ENCODE measurements at places on chromosomes 5 and 9. TPM values are rescaled to one million over a fixed set of nuclear protein-coding genes. Genes with fewer than 3 reads are reported as not detected.

GRCh38 chr9:133515615-133516255 lies 9.0 kb downstream of the MYMK start:
- no peak for DNase-seq

SLC34A3 gene
- total RNA-seq: not detected

DNA sequence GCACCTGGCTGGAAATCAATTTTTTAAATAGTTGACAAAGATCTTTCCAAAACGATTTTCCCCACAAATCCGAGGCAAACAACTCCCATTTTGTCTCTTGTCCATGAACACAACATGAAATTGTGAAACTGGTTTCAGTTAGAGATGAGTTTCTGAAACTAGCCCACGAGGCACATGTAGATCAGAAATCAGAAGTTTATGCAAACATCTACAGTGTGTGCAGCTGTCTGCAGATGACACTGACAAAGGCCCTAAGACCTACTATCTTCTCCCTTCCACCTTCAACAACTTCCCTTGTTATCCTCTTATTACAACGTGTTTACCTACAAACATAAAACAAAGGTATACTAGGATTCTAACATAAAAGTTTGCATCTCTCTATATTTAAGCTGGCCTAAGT lies 183.3 kb downstream of the DIRAS2 start:
- DNase-seq: no peak

ZFP2 gene
- 1.3 TPM for total RNA-seq

IL13 gene
- total RNA-seq: not detected

DNA sequence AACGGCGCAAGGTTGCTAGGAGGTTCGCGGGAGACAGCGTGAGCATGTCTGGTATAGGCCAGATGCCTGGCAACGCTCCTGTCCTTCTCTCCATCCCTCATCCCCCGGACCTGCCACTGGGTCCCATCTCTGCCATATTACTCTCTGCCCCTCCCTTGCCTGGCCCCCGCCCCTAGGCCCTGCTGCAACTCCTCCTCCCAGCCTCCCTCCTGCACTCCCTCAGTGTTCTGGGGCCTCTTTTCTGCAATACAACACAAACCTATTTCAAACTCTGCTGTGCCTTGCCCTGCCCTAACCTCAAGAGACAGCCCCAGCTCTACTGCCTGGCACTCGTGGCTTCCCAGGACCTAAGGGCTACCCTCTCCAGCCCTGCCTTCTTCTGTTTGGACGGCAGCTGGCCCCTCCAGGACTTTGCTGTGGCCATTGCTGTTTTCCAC lies 8.9 kb upstream of the DBN1 start:
- no peak for DNase-seq

GRCh38 chr5:9268226-9268625 lies 277.6 kb downstream of the SEMA5A start:
- DNase-seq: no peak

GRCh38 chr5:88658886-88659285 lies 224.1 kb downstream of the MEF2C start:
- DNase-seq: no peak

FAT2 gene
- 0.51 TPM for total RNA-seq

DNA sequence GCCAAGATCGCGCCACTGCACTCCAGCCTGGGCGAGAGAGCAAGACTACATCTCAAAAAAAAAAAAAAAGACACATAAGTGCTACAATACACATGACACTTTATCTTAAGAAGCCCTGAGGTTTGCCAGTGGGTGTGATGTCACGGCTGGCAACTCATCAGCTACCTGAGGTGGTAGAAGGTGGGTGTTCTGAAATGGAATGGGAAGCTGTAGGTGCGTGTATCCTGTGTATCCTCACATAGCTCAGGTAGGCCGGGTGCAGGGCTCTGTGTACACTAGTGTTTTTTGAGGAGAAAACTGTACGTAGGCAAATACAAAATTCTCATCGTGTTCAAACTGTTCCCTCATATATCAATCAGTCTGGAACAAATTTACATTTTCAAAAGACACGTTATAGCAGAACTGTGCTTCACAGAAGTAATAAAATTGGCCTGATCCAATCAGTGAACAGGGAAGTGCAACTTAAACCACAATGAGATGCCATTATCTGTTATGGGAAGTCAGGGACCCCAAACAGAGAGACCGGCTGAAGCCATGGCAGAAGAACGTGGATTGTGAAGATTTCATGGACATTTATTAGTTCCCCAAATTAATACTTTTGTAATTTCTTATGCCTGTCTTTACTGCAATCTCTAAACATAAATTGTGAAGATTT lies 10.4 kb downstream of the BICD2 start:
- no peak for DNase-seq

PKD2L2 gene
- total RNA-seq: not detected
